Brain microvascular endothelial cell (primary cell): ENCODE measurements at places on chromosomes 12 and 14.

GRCh38 chr12:25692115-25693035 is 139.3 kb upstream of the LMNTD1 start:
- peak; percentile 82 for DNase-seq

- DNase-seq: no peak
Observed at GRCh38 chr14:87767567-87767901, 225.4 kb downstream of the GALC start.

DNA sequence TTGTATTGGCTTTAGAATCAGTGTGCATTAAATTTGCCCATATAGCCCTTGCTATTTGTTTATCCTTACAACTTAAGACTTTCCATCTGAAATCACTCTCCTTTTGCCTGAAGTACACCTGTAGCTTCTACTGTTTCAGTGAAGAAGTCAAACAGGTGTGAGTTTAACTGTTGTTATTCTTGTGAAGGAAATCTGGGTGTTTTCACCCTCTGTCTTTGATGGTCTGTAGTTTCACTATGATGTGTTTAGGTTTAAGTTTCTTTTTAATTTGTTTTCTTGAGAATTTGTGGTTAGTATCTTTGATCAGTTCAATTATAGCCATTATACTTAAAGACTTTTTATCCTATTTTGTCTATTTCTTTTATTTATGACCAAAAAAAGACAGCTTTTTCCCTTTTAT is 68.9 kb upstream of the BBS10 start:
- no peak for DNase-seq

GRCh38 chr12:103877934-103878510 is 37.0 kb upstream of the NT5DC3 start:
- peak; percentile 63 for DNase-seq

DNA sequence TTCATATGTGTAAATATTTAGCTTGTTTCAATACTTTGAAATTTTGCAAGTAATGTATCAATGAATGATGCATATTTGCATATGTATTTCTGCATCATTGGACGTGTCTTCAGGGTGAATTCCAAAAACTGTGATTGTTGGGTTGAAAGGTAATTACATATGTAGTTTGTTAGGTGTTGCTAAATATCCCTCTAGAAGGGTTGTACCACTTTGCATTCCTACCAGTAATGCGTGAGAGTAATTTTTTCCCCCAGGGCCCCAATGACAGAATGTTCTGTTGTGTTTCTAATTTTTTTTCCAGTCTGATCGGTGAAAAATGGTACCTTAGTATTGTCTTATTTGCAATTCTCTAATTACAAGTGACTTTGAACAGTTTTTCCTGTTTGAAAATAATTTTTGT is 408.9 kb downstream of the NAV3 start:
- DNase-seq: no peak

GRCh38 chr12:112577473-112578329 is 159.0 kb downstream of the PTPN11 start:
- no peak for DNase-seq
